Tracheal epithelial cell (primary cell): ENCODE measurements at places on chromosomes 4 and X. TPM values are rescaled to one million over a fixed set of nuclear protein-coding genes. Genes with fewer than 3 reads are reported as not detected.

HSFX2 gene
- 0.72 TPM in 1 of 2 replicates, not detected in the other for total RNA-seq

MAOA gene
- 59.8 and 243 TPM in 2 replicates for total RNA-seq

COPS4 gene
- total RNA-seq, result 75.9 and 95.3 TPM in 2 replicates

RADX gene
- 1.9 and 2.7 TPM in 2 replicates for total RNA-seq

DNASE1L1 gene
- total RNA-seq, result 65.8 and 69.7 TPM in 2 replicates

POU4F2 gene
- total RNA-seq, result not detected in 2 replicates

ASB9 gene
- total RNA-seq, result 0.64 and 1.2 TPM in 2 replicates
